ENCODE measurements at places on chromosomes 16 and 17.
A peak's percentile ranks its signal among the peaks of the same experiment; 100 is the strongest.

- DNase-seq: peak; percentile 52
These were observed 58.1 kb downstream of the CYB5B start for GRCh38 chr16:69482410-69482991.

- peak; percentile 99 for DNase-seq
These were observed 660 bp upstream of the PRRT2 start for GRCh38 chr16:29811170-29811895.

- DNase-seq: peak; percentile 68
These were observed 662 bp downstream of the WIPF2 start for GRCh38 chr17:40219594-40220338.

DNA sequence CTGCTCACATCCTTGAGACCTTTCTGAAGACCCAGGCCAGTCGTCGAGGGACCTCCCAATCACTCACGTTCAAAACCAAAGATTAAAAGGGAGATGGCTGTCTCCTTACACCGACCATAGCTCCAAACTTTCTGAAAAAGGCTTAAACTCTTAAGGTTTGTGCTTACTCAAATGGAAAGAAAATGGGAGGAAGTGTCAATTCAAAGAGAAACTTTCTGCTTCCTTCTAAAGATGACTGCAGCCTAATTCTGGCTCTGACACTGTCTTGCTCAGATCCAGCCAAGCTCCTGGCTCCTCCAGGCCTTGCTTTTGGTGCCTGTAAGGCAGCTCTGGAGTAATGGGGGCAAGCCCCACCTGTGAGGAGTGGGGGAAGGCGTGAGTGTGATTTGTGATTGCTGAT, 54.9 kb upstream of the WSB1 start:
- no peak for DNase-seq

- no peak for DNase-seq
These were observed 11.3 kb upstream of the STAC2 start for GRCh38 chr17:39236981-39237441.

DNA sequence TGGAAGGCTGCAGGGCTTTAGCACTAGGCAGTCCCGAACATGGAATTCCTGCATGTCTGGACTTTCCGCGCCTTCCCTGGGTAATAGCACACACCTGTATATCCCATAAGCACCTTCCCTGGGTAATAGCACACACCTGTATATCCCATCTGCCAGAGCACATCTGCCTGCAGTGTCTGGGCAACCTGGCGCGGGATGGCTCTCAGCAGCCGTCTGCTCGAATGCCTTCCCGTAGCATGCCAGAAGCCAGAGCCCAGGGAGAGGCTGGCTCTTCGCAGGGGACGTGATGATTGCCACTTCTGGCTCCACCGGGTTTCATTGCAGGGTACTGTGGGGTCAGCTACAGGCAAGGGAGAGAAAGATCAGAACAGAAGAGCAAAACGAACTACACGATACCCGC, 21.3 kb downstream of the MBTPS1 start:
- DNase-seq: no peak

GRCh38 chr17:72788950-72789585, 303.4 kb downstream of the SLC39A11 start:
- DNase-seq: peak; percentile 26

- DNase-seq: no peak
These were observed 9.3 kb downstream of the NUBP1 start for GRCh38 chr16:10752843-10753523.
